Stimulated activated CD4-positive, alpha-beta T cell treated with anti-CD3 and anti-CD28 coated beads, Interleukin-12 subunit alpha, Interleukin-12 subunit beta, amount 100 ng/mL, for 48 hours (primary cell): ENCODE measurements at places on chromosomes 12 and 14.

- DNase-seq, result no peak
These were observed 21.8 kb upstream of the MEG3 start for GRCh38 chr14:100804138-100804537.

DNA sequence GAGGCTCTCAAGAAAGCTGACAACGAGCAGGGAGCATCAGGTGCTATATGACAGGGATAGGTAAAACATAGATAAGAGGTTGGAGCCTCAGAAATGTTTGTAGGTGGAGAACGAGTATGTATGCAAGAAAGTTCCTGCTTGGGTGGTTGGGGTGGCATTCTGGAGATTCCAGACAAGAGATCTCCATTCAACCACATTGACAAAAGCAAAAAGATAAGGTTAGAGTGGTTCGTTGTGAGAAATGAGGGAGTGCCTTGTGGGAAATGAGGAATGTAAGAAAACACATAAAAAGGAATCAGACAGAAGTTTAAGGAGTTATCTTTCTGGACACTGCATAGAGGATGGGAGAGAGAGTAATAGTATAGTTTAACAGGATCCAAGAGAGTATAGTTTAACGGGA, 290.3 kb downstream of the DPF3 start:
- no peak for DNase-seq

- DNase-seq, result no peak
These were observed 12.6 kb downstream of the KCNK10 start for GRCh38 chr14:88310449-88310848.

- no peak for DNase-seq
These were observed 249.8 kb downstream of the VRK1 start for GRCh38 chr14:97046967-97047366.

DNA sequence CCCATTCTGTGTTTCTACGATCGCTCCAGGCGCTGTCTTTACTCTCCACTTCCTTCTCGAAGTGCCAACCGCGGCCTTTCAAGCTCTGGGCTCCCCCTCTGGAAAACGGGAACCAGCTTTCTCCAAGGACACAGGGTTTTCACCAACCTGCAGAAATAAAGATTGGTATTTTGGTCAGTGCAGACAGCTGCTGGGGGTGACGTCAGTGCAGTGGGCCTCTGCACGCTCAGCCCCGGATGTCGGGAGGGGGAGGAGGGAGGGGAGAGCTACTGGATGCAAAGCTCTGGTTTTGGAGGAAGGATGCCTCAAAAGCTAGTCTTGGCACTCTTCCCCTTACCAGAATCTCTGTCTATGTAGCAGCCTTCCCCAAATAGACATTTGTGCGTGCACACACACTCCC, 19.9 kb downstream of the HRK start:
- no peak for DNase-seq

DNA sequence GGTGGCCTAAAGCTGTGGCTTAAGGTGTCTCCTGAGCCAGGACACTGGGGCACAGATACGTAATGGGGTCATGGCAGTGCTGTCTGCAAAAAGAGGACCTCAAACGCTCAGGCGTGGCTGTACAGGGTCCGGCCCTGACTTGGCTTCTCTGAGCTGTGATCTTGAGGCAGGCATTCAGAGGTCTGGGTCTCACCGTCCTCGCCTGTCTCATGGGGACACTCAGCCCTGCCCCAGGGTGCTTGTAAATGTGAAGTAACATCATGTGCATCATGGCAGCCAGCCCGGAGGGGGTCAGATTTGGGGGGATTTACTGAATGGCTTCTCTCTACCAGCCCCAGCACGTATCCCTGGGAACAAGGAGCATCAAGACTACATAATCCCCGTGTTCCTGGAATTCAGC, 28.8 kb downstream of the DIO3 start:
- no peak for DNase-seq

GRCh38 chr12:7608184-7608911, 57.4 kb downstream of the APOBEC1 start:
- no peak for DNase-seq

GRCh38 chr14:71526388-71526787, 405.8 kb upstream of the RGS6 start:
- no peak for DNase-seq

- no peak for DNase-seq
These were observed 4.5 kb upstream of the NANOG start for GRCh38 chr12:7784701-7785100.

GRCh38 chr12:11026118-11026517, 3.7 kb upstream of the TAS2R19 start:
- DNase-seq, result no peak

DNA sequence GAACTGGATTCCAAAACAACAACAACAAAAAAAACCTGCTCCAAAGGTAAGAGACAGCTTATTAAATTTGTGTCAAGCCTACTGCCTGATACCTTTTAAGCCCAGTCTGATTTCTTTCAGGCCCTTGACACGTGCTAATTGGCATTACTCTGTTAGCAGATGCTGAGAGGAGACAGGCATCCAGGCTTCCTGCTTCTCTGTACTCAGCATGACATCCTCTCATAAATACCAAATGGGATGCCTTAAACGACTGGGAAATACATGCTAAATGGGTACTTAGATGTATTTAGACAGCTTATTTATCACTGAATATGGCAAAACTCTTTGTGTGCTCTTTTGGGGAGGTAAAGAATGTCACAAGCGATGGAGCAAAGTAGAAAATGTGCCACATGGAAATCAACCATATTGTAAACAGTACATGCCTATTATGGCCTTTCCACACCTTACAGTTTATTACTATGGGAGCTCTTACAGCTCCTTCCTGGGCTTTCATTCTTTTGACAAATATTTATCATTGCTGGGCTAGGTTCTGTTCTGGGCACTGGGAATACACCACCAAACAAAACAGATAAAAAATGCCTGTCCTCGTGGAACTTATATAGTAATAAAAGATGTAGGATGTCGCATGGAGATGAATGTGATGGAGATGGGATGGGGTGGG, 11.5 kb upstream of the PCED1B start:
- DNase-seq, result no peak

DNA sequence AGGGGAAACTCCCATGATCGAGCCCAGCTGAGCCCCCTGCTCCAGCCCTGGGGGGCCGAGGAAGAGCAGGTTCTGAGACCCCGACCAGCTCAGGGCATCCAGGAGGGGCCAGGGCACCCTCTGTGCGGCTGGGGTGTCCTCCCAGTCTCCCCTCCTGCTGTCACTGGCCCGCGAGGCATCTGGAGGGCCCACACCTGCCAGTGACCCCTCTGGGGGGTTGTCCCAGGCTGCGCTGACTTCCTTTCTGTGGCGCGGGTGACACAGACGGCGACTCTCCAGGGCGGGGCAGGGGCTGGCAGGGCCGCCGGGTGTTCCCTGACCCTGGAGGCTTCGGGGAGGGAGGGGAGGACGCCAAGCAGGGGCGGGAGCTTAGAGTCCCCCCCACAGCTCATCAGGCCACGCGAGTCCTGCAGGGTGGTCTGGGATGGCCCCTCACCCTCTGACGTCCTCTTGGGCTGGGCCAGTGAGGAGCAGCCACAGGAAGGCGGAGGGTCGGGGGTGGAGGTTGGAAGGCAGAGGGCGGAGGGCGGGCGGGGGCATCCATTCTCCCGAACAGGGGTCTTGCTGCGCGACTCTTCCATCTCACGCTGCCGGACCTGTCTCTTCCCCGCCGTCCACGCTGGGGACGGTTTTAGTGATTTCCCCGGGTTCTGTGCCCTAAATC, 38.6 kb upstream of the FBRSL1 start:
- DNase-seq, result no peak

- DNase-seq, result no peak
These were observed 5.6 kb downstream of the SH2B3 start for GRCh38 chr12:111411185-111411764.

DNA sequence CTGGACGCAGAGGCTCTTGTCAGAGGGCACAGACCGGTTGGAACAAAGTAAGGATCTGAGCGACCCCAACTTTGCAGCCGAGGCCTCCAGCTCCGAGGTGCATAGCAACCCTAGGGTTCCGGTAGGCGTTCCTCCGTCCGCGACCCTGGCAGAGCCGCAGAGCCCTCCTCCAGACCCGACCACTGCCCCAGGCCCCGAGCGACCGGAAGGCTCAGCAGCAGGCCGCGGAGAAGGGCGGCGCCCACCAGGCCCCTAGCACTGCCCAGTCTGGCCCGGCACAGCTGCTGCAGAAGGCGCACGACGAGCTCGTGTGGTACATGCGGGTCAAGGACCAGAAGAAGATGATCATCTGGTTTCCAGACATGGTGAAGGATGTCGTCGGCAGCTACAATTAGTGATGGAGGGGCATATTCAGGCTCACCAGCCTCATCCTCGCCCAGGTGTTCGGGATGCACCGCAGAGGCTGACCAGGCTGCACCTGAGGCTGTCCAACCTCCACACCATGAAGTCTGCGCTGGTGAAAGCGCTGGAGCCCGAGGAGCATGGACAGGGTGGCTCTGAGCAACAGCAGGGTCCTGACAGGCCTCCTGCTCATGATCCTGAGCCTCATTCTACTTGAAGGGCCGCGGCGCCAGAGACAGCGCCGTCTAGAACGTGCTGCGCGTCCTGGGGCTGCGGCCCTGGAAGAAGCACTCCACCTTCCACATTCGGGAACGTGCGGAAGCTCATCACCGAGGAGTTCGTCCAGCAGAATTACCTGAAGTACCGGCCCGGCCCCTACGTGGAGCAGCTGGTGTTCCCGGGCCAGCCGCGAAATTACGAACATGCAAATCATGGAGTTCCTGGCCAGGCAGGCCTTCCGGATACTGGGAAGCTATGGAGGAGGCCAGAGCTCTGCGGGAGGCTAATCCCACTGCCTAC, 24.5 kb downstream of the CAPS2 start:
- no peak for DNase-seq

DNA sequence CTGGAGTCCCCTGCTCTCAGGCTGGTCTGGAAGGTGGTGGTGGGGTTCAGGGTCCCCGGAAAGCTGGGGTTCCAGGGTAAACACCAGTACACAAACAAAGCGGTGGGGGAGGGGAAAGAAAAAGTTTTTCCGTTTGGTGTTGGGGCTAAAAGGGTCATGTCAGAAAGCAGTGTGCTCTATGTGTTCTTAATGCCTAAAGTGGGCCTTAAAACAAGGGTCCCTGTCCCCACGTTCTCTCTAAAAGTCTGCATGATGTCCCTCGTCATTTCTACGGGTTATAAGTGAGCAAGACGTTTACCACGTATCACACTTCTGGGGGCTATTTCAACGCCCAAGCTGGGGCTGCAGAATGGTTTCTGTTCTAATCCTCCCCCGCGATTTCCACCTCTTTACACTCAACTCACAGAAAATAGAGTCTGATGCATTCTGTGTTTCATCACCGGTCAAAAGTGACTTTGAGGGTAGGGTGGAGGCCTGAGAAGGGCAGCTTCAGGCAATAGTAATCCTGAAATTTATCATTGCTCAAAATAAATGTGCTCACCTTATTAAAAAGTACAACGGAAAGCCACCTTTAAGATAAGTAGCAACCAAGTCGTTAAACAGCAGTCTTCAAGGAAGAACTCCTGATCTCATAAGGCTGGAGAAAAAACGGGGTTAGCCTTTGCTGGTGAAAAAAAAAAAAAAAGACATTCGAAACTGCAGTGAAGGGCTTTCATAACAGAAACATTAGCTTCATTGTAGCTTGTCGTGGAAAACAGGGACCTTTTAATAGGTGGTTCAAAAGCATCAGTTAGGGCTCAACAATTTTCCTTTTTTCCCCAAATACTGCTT, 63.9 kb upstream of the PTGR2 start:
- DNase-seq, result peak; percentile 63

- DNase-seq, result peak; percentile 20
These were observed 3.0 kb downstream of the ZBTB1 start for GRCh38 chr14:64507376-64508156.
